ENCODE measurements at places on chromosomes 4 and X.

DNA sequence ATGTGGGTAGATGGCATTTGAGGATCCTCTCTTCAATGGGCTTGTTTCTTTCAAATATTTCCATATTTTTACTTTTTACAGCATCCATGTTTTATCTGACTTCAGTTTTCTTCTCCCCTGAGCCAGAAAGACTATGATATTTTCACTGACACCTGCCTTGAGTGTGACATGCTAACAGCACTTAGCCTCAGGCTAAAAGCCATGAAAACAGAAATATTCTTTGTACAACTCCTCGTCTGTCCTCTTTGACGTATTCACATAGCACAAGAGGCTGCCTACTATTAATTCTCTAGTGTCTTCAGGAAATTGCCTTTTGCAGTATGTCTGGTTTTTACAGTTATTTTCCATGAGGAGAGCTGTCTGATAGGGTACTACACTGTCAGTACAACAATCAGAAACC lies 215.0 kb downstream of the MAD2L1 start:
- no peak for DNase-seq

GRCh38 chr4:140781596-140781995 lies 25.4 kb upstream of the TBC1D9 start:
- DNase-seq, result no peak

- no peak for DNase-seq
Measured at GRCh38 chr4:165368114-165368513, 10.7 kb upstream of the CPE start.

- DNase-seq, result peak; percentile 62
Measured at GRCh38 chr4:87073199-87074120, 138.6 kb downstream of the AFF1 start.

DNA sequence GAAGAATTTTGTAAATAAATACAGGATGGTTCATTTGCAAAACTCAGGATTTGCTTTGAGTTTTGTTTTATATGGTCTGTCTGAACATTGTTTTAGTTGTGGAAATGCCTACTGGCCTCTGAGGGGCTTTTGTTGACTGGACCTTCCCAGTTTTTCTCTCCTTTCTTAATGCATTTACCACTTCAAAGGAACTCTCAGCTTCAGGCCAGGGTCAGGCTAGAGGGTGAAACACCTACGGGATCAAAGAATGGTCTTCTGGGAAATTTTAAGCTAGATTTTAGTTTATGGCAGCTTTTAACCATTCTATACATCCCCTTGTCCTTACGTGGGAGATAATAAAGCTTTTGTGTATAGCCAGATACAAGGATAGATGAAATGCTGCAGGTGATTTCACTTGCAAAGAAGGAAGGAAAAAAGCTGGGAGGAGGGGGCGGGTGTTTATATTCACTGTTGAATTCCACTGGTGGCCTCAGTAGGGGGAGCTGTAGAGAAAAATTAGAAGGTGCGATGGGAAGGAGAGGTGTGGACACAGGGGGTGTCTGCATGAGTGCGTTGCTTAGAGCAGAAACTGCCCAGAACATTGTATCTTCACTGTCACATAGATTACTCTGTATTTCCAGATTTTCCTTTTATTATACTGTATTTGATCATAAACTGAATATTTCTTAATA lies 151.8 kb downstream of the TSPAN5 start:
- no peak for DNase-seq

- no peak for DNase-seq
Measured at GRCh38 chr4:124564121-124564520, 148.4 kb downstream of the ANKRD50 start.

DNA sequence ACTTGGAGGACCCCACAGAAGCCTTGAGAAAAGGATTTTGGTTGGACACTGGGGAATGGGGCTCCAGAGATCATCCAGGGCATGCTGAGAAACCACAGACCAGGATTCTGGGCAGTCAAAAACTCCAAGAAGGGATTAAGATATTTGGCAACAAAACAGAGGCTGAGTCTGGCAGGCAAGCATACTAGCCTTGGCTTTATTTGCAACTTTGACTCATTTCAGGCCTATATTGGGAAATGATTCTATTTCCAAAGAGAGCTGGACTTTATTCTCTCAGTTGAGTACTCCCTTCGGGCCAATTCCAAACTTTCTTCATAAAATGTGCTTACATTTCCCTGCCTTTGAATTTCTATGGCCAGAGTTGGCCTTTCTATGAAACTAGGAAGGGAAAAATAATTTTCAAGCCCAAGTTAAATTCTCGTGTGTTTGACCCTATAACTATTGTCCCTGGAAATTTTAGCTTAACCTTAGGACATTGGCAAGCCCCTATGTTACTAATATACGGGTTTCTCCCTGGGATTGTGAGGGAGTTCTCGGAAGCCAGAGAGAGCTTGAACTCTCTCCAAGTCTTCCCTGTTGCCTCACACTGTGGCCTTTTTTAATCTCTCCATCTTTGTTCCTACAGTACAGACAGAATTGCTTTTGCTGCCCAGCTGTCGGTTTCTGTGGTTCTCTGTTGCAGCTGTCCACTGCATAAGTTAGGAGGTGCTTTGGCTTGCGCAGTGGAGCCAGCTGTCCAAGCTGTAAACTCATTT lies 112.6 kb upstream of the FAM9A start:
- peak; percentile 47 for DNase-seq

GRCh38 chrX:97267396-97268181 lies 383.9 kb downstream of the RPA4 start:
- DNase-seq, result peak; percentile 14

GRCh38 chr4:39698424-39699009 lies 581 bp downstream of the UBE2K start:
- DNase-seq, result no peak

GRCh38 chr4:55407764-55408163 lies 12.0 kb downstream of the TMEM165 start:
- no peak for DNase-seq

DNA sequence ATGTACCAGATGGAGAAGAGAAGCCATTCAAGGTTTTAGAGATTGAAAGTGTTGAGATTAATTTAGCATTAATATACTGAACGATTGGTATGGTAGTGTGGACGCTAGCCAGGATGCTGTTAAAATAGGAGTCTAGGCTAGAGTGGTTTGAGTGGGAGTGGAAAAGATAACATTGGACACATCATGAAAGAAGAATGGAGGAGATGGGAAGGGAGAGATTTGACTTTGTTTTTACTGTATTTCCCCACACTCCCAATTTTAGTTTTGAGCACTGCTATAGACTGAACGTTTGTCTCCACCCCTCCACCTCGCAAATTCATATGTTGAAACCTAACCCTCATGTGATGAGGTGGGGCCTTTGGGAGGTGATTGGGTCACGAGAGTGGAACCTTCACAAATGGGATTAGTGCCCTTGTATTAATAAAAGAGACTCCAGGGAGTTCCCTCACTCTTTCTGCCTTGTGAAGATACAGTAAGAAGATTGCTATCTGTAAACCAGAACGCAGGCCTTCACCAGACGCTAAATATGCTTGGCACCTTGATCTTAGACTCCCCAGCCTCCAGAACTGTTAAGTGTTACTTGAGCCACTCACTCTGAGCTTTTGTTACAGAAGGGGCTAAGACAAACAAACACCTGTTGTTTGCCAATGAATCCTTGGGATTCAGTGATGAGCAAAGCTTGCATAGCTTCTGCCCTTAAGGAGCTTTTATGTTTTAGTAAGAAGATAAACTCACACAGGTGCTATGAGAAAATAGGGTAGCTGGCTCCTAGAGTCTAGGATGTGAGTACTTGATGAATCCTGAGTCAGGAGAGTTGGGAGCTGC lies 25.8 kb downstream of the USP9X start:
- DNase-seq, result peak; percentile 43

DNA sequence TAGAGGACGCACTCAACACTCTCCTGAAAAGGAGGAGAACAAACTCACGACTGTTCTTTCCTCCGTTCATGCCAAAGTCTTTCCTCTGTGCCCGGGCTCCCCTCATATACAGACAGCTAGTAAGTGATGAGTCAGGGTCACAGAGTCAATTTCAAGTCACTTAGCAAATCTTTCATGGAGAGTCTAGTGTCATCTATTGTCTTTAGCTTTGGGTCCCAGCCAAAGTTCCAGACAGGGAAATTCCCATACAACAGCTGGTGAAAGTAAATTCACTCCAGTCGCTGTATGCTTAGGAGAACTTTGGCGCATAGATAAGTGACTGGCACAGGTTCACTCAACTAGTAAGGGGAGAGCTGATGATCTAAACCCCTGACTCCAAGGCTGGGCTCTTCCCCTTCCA lies 226.5 kb downstream of the MID1 start:
- peak; percentile 10 for DNase-seq

- DNase-seq, result no peak
Measured at GRCh38 chrX:46904626-46905025, 7.6 kb upstream of the JADE3 start.

DNA sequence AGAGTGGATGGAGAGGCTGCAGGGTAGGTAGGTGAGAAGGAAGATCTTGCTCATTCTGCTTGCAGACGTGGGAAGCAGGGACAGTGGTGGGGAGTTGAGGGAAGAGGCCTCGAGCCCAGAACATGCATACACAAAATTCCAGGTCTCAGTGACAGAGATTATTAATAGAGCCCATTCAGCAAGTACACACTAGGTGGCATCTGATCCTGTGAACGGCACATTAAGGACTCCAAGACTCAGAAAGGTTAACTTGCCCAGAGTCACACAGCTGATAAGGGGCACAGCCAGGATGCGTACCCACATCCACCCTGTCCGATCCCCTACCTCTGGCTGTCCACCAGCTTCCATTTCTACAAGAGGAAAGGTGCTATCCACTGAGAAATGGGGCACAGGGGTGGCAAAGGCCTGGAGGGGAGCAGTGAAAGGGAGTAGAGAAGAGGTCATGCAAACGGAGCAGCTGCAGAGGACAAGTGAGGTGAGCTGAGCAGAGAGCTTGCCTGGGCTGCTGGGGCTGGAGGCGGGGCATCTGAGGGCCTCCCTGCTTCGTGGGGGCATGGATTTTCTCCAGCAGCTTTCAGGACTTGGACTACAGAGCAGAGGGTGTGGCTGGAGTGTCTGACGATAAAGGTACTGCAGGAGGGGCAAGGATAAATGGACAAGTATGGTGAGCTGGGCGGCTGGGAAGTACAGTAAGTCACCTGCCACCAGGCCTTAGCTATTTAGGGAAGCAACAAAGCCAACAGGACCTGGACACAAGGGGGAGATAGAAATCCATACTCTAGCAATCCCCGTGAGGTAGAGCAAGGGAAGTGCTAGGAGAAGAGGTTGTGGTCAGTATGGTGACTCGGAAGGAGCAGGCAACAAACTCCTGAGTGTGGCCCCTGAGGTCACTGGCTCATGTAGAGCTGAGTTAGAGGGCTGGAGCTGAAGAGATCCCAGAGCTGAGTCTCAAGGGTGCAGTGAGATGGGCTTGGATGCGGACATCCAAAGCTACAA lies 11.2 kb downstream of the IDS start:
- no peak for DNase-seq

DNA sequence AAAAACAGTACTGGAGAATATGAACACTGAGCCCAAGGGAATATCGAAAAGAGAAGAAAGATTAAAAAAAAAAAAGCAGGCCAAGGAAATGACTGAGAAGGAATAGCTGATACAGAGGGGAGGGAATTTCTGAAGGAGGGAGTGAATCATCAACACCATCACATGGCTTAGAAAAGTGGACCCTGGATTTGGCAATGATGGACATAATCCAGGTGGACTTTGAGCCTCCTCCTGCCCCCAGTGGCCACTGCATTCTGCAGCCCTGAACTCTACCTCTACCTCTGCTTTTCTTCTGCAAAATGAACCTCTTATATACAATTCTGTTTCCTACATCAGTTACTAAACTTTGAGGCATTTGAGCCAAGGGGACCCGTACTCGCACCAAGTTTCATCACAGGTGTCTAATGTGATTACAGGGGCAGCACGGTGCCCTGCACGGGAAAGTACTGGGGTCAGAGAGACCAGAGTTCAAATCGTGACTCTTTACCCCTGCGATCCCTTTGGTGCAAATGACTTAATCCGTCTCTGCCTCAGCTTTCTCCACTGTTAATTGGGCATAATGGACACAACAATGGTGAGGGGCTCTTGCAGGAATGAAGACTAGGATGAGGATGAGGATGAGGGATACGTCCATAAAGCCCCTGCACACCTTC lies 1.1 kb downstream of the OCIAD2 start:
- peak; percentile 61 for DNase-seq

GRCh38 chr4:141730805-141731204 lies 94.4 kb downstream of the IL15 start:
- DNase-seq, result peak; percentile 30

GRCh38 chr4:156962528-156962974 lies 9.0 kb downstream of the PDGFC start:
- DNase-seq, result peak; percentile 99

- DNase-seq, result no peak
Measured at GRCh38 chr4:183920512-183920911, 15.4 kb downstream of the STOX2 start.

- DNase-seq, result no peak
Measured at GRCh38 chrX:38154818-38155217, 65.9 kb downstream of the SRPX start.

- DNase-seq, result no peak
Measured at GRCh38 chr4:75908555-75908954, 6.3 kb upstream of the PPEF2 start.

GRCh38 chr4:25378437-25378743 lies 1.3 kb downstream of the ANAPC4 start:
- no peak for DNase-seq

- no peak for DNase-seq
Measured at GRCh38 chrX:6718766-6719165, 183.8 kb upstream of the VCX3A start.

DNA sequence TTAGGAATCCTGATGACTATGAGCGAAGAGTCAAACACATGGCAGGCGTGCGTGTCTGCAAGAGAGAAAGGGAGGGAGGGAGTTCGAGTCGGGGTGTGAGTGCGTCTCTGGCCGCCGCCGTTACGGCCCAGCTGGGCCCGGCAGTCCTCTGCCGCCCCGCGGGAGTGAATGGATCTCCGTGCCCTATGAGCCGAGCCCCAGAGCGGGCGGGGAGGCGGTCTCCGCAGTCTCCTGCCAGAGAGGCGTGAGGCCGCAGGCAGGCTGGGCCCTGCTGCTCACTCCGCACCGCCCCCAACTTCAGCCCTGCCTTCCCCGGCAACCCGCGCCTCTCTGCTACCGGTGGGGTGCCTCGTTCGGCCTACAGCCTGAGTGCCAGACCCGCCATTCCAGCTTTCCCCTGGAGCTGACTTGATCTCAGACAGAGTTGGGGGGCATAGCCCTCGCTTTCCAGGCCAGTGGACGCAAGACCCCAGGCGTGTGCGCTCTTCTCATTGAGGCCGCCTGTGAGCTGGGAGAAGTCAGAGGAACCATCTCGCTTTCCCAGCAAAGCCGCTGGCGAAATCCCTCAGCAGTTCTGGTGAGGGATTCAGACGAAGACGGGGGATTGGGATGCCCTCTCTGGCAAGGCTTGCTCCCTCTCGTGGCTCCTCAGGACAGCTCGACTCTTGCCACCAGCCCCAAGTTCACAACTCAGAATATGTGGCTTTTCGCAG lies 1.4 kb downstream of the SLC16A2 start:
- DNase-seq, result peak; percentile 66

DNA sequence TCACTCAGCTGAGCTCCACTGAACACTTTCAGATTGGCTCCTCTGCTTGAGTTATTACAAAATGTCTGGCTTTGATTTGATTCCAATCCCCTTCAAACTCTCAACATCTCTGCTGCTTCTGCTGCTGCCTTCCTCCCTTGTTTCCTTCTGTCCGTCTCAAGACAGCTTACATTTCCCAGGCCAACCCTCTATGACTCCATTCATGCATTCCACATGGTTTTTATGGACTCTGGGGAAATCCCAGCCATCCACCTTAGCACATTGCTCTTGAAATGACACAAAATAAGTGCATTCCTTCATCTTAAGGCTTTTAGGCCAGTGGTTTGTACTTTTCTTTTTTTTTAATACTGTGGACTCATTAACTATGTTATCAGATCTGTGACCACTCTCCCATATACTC lies 68.5 kb upstream of the TMEM164 start:
- DNase-seq, result peak; percentile 21

GRCh38 chrX:85084770-85085393 lies 81.2 kb downstream of the APOOL start:
- peak; percentile 49 for DNase-seq

All from IMR-90 (cell line).